ENCODE measurements at places on chromosomes 12 and 14.

DNA sequence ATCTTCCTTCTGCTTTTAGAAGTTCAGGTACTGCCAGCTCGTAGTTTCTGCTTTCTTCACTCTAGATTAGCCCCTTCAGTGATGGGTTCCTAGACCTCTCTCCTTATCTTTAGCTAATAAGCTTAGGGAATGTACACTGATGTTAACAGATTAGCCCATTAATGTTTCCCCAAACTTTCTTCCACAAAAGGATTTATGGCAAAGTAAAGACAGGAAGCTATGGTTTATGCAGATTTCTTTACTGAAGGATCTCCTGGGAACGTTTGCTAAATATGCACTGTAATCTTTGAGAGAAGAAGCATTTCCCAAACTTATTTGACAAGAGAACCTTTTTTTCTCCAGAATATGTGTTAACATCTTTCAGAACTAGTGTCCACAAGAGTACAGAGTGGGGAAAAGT is 4.2 kb downstream of the SOCS4 start:
- DNase-seq, result no peak

- no peak for DNase-seq
These were observed 503.5 kb downstream of the LRFN5 start for GRCh38 chr14:42110167-42110566.

DNA sequence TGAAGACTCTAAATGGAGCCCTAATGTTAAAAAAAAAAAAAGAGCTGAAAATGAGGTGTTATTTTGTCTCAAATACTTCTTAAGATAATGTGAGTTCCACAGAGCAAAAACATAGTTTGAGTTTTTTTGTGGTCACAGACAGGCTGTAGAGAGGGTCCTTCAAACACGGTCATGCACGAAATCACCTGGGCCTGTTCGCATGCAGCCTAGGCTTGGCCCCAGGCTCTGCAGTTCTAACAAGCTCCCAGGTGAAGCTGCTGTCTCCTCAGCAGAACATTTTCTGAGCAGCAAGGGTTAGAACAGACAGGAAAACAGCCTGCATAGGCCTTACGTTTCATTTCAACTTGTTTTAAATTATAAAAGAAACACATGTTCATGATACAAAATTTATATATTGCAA is 65.4 kb upstream of the TBPL2 start:
- peak; percentile 9 for DNase-seq

- DNase-seq, result no peak
These were observed 965.3 kb downstream of the AACS start for GRCh38 chr12:126030573-126030972.

- DNase-seq, result peak; percentile 33
These were observed 52.8 kb upstream of the SLC2A13 start for GRCh38 chr12:40158592-40159111.

GRCh38 chr12:89679631-89680030 is 29.0 kb downstream of the ATP2B1 start:
- DNase-seq, result no peak

GRCh38 chr12:59067083-59067482 is 146.8 kb upstream of the LRIG3 start:
- no peak for DNase-seq

GRCh38 chr14:74362361-74362915 is 14.2 kb downstream of the VRTN start:
- DNase-seq, result peak; percentile 25

GRCh38 chr14:31106768-31107167 is 80.6 kb upstream of the STRN3 start:
- DNase-seq, result no peak

DNA sequence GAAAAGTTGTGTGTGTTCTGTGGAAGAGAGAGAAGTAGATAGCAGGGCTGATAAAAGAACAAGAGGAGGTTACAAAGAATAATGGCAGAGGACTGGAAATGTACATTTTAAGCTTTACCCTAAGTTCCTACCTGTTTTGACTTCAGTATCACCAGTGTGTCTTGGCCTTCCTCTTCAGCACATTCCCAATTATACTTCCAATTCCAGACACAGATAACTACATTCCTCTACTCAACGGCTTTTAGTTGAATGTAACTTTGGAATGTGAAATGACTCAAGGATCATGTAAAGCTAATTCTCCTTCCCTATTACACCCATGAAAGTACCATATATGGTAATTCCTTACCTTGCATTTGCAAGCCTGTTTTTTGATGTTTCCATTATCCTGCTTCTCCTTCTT is 5.0 kb downstream of the MGST1 start:
- DNase-seq, result no peak

Data from NCI-H187 treated with DMSO at 0.1 percent for 48 hours (cell line).